ENCODE measurements at places on chromosomes 12 and 14. TPM values are rescaled to one million over a fixed set of nuclear protein-coding genes. Genes with fewer than 3 reads are reported as not detected.

DNA sequence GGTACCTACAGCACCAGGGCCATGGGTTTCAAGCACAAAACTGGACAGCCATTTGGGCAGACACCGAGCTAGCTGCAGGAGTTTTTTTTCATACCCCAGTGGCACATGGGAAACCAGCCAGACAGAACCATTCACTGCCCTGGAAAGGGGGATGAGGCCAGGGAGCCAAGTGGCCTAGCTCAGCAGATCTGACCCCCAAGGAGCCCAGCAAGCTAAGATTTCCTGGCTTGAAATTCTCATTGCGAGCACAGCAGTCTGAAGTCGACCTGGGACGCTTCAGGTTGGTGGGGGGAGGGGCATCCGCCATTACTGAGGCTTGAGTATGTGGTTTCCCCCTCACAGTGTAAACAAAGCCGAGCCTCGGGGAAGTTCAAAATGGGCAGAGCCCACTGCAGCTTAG lies 81.2 kb upstream of the CCDC175 start:
- no peak for DNase-seq

- DNase-seq: no peak
Measured at GRCh38 chr12:127606476-127607015, 660.4 kb upstream of the TMEM132C start.

DNA sequence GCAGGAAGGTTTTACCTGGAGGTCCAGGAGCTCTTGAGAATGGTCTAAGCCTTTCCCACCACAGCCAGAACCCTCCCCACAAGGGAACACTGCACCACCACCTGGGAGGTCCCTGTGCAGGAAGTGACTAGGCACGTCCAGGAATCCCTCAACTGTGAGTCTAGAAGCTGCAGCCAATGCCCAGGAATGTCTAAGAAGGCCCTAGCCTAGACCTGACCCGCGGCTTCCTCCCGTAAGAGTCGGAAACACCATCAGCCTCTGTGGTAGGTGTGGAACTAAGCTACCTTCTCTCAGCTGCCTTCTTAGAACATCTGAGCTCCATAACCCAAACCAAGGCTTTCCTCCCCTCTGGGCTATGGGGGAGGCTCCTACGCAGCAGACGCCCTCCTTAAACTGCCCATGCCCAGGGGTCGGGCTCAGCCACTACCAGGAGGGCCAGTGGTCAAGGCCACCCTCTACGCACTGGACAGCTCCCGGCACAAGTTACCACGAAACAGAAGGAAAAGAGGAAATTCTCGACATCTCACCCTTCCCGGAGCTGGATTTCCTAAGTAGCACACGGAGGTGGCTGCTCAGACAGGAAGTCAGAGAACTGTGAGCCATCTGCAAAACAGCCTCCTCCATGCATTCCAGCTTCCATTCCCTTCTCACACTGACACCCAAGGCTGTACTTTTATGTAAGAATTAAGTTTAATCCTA lies 25.5 kb downstream of the ZFYVE21 start:
- no peak for DNase-seq

TMCC3 gene
- total RNA-seq: 1.6 TPM

OR4K15 gene
- total RNA-seq: not detected

Data from heart right ventricle (tissue), 16 donors.